BE2C (cell line): ENCODE measurements at places on chromosomes 16 and 17.

- no peak for DNase-seq
Measured at GRCh38 chr17:66939461-66940114, 24.9 kb upstream of the CACNG4 start.

DNA sequence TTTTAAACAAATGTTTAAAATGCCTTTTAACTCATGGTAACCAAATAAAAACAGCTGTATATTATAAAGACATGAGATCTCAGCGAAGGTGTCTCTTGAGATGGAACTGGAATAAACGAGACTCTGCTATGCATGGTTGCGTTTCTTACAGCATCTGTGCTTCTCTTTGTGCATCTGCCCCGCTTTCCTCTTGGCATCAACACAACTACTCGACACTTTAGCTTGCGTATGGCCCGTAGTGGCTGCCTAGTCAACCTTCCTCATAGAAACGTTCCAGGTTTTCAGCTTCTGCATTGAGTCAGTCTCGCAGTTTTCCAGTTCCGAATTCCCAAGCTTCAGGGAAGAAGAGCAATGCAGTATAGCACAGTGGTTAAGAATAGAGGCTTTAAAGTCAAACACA is 214.9 kb downstream of the CEP112 start:
- DNase-seq: no peak

- no peak for DNase-seq
Measured at GRCh38 chr16:3957344-3957980, 76.9 kb upstream of the CREBBP start.

DNA sequence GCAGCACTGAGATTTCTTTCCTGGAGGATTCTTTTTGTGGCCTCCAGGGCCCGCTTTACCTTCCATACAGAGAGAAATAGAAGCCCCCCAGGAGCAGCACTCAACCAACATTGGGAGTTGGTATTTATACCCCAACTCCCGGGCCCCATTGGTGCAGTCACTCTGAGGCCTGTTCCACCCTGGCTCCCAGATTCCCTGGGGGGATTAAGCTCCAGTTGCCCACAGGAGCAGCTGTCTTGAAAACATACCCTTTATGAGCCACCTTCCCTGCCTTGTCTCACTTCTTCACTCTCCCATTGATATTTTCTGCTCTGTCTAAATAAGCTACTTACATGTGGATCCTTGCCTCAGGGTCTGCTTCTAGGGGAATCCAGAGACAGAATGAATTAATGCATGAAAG is 167.8 kb downstream of the KATNIP start:
- no peak for DNase-seq

DNA sequence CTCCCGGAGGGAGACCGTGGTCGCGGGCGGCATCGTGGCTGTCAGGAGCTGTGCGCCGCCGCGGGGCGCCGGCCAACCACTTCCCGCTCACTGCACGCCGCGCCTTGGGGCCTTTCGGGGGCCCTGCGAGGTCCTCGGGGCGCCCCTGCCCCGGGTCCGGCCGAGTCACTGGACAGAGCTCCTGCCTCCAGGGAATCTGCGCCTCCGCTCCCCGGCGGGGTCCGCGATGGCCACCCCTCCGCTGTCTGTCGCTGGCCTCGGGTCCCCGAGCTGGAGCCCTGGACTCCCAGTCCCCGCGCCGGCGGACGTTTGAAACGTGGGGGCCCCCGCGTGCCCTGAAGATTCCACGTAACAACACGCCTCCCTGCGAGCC is at the start of gene QRICH2:
Gene QRICH2, minus strand, starts transcription at position 311 of the 373 bp plus-strand sequence. Its CDS starts 278 bp downstream, at position 33.
- no peak for DNase-seq

- DNase-seq: no peak
Measured at GRCh38 chr17:14864127-14864526, 401.0 kb downstream of the PMP22 start.

DNA sequence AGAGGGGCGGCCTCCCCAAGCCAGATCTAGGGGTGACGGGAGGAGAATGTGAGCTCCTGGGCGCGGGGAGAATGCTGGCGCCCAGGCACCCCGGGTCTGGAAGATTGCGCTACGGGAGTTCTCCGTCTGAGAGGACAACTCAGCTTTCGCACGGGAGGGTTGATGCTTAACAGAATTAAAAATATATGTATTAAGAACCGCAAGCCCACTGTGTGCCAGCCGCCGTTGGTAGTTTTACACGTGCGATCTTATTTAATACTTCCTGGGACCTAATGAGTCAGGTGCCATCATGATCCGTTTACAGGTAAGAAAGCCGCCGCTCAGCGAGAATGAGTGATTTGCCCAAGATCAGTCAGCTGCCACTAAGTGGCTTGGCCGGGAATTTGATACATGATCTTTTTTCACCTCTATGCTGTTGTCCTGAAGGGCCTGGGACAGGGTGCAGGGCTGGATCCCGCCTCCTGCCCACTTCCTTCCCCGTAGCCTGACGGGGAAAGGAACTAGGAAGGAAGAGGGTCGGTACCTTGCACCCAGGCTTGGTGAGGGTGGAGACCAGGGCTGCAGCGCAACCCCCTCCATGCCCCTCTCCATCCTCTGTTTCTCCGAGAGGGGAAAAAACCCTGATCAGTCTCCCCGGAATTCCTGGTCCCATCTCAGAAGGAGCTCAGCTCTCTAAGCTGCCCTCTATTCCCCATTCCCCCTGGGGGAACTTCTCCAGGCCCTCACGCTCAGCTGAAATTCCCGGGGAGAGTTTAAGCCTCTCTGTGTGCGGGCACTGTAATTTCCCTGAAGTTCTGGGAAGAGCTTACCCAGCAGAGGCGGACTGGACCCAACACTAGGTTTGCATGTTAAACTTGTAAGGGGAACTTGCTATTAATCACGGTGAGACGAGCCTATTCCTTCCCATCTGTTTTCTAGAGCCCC is 983 bp downstream of the VAT1L start:
- DNase-seq: no peak

DNA sequence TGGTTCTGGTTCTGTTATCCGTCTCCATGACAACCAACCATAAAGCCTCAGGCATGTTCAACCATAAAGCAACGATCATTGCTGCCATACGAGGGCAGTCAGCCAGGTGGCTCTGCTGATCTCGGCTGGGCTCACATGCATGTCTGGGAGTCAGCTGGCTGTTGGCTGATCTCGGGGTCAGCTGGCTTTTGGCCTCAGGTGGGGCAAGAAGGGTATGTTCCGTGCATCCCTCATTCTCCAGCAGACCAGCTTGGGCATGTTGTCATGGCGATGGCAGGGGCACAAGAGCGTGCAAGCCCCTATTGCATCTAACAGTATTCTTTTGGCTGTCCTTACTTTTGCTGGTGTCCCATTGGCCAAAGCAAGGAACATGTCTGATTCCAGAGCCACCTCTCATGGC is 86.2 kb downstream of the ABCC6 start:
- no peak for DNase-seq

DNA sequence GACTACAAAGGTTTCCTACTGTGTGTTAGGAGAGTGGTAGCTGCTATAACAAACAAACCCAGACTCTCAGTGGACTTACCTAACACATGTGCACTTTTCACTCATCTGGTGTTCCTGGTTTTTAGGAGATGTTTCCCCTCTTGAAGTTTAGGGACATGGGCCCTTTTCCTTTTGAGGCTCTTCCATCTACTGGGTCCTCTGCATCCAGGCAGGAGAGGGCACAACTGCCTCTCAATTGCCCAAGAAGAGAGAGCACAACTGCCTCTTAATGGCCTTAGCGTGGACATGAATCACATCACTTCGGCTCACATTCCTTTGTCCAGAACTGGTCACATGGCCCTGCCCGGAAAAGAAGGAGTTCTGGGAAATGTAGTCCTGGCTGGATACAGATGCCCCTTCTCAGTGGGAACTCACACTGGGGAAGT is 9.8 kb upstream of the TNRC6C start:
- peak; percentile 54 for DNase-seq

- DNase-seq: peak; percentile 88
Measured at GRCh38 chr16:9008601-9009260, 45.0 kb upstream of the USP7 start.

DNA sequence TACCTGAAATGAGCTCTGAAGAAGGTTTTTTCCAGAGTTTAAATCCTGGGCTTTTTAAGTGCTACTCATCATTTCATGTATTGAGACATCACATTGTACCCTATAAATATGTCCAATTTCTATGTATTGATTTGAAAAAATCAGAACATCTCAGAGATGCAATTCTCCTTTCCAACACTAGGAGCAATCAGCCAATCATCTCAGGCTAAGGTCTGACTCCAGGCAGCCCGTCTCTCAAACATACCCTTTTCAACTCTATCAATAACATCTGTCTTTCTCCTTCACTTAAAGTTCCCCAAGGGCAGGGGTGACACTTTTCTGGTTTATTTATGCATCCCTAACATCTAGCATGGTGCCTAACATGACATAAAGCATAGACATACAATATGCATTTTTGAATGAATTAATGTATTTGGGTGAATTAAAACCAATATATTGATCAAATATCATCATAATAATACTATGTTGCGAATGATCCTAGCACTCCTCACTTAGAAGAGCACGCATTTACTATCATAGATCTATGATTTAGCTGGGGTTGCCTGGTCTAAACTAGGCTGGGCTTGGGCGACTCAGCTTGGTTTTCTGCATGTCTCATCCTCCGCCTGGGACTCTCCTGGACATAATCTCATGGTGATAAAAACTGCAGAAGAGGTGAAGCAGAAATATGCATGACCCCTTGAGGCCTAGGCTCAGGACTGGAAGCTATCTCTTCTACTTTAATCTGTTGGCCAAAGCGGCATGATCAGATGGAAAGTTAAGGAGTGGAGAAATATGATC is 5.2 kb upstream of the CDH11 start:
- no peak for DNase-seq

DNA sequence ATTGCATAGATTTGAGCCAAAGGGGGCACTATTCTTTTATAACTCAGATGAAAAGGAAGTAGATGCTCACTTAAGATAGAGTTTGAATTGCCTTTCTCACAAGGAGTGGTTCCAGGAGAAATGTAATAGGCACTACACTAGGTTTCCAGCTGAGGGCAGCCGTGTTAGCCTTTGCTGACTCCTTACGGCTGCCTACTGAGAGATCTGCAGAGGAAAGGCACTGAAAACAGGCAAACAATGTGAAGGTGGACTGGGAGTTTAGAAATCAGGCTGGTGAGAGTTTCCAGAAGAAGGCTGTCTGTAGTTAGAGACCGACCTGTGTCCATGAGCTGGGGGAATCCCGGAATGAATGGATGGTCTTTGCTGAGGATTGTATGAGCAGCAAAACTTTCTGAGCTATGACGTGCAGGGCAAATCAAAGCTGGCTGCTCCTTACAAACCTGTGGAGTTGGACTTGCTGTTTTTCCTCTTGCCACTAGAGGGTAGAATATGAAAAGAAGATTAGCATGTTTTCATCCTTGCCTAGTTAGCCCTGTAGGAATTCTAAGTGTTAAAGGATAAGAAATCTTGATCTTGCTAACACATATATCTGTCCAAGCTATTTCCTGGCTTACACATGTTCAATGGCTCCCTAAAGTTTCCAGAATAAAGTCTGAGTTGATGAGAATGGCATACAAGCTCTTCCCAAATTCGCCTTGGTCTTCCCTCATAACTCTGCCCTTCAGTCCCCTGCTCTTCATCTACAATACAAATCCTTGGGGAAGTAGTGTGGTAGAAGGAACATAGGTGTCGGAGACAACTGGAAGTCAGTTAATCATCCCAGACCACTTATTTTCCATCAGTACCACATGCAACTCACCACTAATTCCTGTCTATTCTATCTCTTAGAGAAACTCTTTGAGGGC is 20.1 kb upstream of the TAOK1 start:
- peak; percentile 37 for DNase-seq

- DNase-seq: no peak
Measured at GRCh38 chr17:61642768-61643167, 51.7 kb upstream of the NACA2 start.

- DNase-seq: no peak
Measured at GRCh38 chr17:66945147-66945835, 19.2 kb upstream of the CACNG4 start.

GRCh38 chr17:73516431-73516830 is 127.8 kb downstream of the SDK2 start:
- DNase-seq: no peak

GRCh38 chr16:64657316-64658011 is 464.4 kb downstream of the CDH11 start:
- no peak for DNase-seq

GRCh38 chr16:4213737-4214136 is 28.1 kb downstream of the SRL start:
- DNase-seq: no peak

DNA sequence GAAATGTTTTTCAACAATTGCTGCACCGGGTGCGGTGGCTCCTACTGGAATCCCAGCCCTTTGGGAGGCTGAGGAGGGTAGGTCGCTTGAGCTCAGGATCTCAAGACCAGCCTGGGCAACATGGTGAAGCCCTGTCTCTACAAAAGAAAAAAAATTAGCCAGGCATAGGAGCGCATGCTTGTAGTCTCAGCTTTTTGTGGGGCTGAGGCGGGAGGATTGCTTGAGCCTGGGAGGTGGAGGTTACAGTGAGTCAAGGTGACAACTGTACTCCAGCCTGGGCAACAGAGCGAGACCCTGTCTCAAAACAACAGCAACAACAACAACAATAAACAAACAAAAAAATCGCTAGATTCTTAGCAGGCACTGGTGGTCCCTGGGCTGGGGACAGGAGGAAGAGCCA is 28.5 kb downstream of the IL21R start:
- DNase-seq: no peak

DNA sequence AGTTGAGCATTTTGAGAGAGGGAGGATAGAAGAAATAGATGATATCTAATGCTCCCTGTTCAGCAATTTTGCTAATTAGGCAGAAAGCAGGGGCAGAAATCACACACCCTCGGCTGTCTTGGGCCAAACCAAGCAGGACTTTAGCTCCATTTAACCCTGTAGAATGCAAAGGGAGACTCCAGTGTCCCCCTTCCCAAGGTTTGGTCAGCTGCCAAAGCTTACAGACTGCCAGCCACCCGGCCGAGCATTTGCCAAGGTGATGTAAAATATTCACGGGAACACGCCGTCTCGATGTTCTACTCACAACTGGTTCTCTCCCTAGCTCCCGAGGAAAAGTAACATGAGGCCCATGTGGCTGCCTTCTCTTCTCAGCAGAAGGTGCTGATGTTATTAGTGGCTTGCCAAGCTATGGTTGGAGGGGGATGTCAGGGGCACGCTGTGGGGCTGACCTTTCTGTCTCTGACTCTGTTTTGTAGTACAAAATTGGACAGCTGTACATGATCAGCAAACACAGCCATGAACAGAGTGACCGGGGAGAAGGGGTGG is 155.3 kb downstream of the PITPNC1 start:
- no peak for DNase-seq

- no peak for DNase-seq
Measured at GRCh38 chr16:50444526-50444925, 75.7 kb upstream of the BRD7 start.

DNA sequence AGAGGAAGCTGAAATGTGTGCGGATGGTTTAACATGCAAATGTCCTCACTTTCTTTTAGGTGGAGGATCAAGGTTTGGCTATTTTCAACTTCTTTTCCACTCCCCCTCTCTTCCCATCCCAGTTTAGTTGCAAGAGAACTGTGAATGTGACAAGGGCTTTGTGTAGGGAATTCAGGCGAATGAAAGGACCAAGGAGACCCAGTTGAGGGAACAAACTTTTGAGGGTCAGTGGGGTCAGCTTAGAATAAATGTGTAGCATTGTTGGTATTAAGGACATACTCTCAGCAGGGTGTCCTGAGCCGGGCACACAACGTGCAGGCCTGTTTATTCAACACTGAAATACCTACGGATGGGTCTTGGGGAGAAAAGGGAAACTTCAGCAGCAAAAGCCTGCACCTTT is 346.0 kb downstream of the PMP22 start:
- DNase-seq: no peak

- no peak for DNase-seq
Measured at GRCh38 chr17:64219571-64219970, 43.5 kb downstream of the TEX2 start.
